ENCODE measurements at places on chromosomes 4 and X. TPM values are rescaled to one million over a fixed set of nuclear protein-coding genes. Genes with fewer than 3 reads are reported as not detected.

GRCh38 chr4:59057804-59058203, 1947.6 kb upstream of the IGFBP7 start:
- DNase-seq: no peak
- H3K27me3 ChIP-seq: no peaks in the 10 kb centered on the region
- H3K36me3 ChIP-seq: no peaks in the 10 kb centered on the region

GRCh38 chr4:1513936-1514483, 107.8 kb upstream of the NKX1-1 start:
- H3K27me3 ChIP-seq: no peaks in the 10 kb centered on the region
- no peak overlapping the region for H3K27ac ChIP-seq
- no peak for DNase-seq
- no peaks in the 10 kb centered on the region for H3K4me1 ChIP-seq

Gene GAGE12E
- total RNA-seq: not detected

Gene FSTL5
- not detected for total RNA-seq

Gene PRRG1
- not detected for total RNA-seq
